Activated CD8-positive, alpha-beta T cell treated with anti-CD3 and anti-CD28 coated beads, Interleukin-2, amount 10 ng/mL, durations not matched to agents 7 days and 5 days (primary cell): ENCODE measurements at places on chromosomes 11 and 22. TPM values are rescaled to one million over a fixed set of nuclear protein-coding genes. Genes with fewer than 3 reads are reported as not detected.

The OR5A1 gene
- not detected for total RNA-seq

The OR52H1 gene
- total RNA-seq: not detected

The NARS2 gene
- total RNA-seq: 18.5 TPM

The FAM181B gene
- not detected for total RNA-seq

The TMPRSS13 gene
- 2.5 TPM for total RNA-seq

The CHRNA10 gene
- total RNA-seq: 3.0 TPM

The CCDC116 gene
- 1.6 TPM for total RNA-seq

The AGBL2 gene
- total RNA-seq: 5.6 TPM
